Thoracic aorta (tissue), 2 donors: ENCODE measurements at places on chromosomes 2 and 18. TPM values are rescaled to one million over a fixed set of nuclear protein-coding genes. Genes with fewer than 3 reads are reported as not detected.
A peak's percentile ranks its signal among the peaks of the same experiment; 100 is the strongest.

The RAB27B gene
- 0.42 TPM for total RNA-seq

The EMILIN1 gene
- 309 TPM for total RNA-seq

The SPP2 gene
- not detected for total RNA-seq

The CENPA gene
- not detected for total RNA-seq

The DDX18 gene
- 46.4 TPM for total RNA-seq

- DNase-seq: no peak
- no peaks in the 10 kb centered on the region for H3K4me1 ChIP-seq
- H3K27me3 ChIP-seq: no peaks in the 10 kb centered on the region
- no peak overlapping the region for H3K4me3 ChIP-seq
Measured at GRCh38 chr2:76958749-76959148, 563.4 kb downstream of the LRRTM4 start.

- H3K4me3 ChIP-seq: no peak overlapping the region
- H3K27ac ChIP-seq: no peak overlapping the region
- no peaks in the 10 kb centered on the region for H3K4me1 ChIP-seq
- no peaks in the 10 kb centered on the region for H3K36me3 ChIP-seq
Measured at GRCh38 chr2:183375821-183376220, 251.6 kb downstream of the NUP35 start.

- no peak for DNase-seq
- no peaks in the 10 kb centered on the region for H3K36me3 ChIP-seq
- no peaks in the 10 kb centered on the region for H3K27me3 ChIP-seq
- no peaks in the 10 kb centered on the region for H3K4me1 ChIP-seq
- no peak overlapping the region for H3K4me3 ChIP-seq
Measured at GRCh38 chr2:133421516-133422324, 146.5 kb downstream of the NCKAP5 start.

GRCh38 chr18:59898093-59898492 is 1.7 kb upstream of the PMAIP1 start:
- no peak overlapping the region for H3K4me3 ChIP-seq
- H3K36me3 ChIP-seq: no peaks in the 10 kb centered on the region
- no peak overlapping the region for H3K27ac ChIP-seq
- peaks cover 24% of the 10 kb centered on the region for H3K4me1 ChIP-seq
- no peak for DNase-seq

- H3K36me3 ChIP-seq: no peaks in the 10 kb centered on the region
- no peak for DNase-seq
- H3K4me1 ChIP-seq: peaks cover 22% of the 10 kb centered on the region
- no peaks in the 10 kb centered on the region for H3K27me3 ChIP-seq
- peak within 1 kb of the TSS; percentile 65 for H3K4me3 ChIP-seq
Measured at GRCh38 chr2:3703236-3703756, at the start of gene DCDC2C. Gene DCDC2C (plus strand): TSS chr2:3703575. CDS start chr2:3703752, 177 bp downstream.

GRCh38 chr2:162545254-162545653 is 201.3 kb downstream of the GCA start:
- H3K36me3 ChIP-seq: no peaks in the 10 kb centered on the region
- no peaks in the 10 kb centered on the region for H3K4me1 ChIP-seq
- H3K4me3 ChIP-seq: no peak overlapping the region
- DNase-seq: no peak
- no peaks in the 10 kb centered on the region for H3K27me3 ChIP-seq

GRCh38 chr18:70423120-70423519 is 134.3 kb downstream of the SOCS6 start:
- H3K4me3 ChIP-seq: no peak overlapping the region
- no peaks in the 10 kb centered on the region for H3K36me3 ChIP-seq
- peaks cover 19% of the 10 kb centered on the region for H3K4me1 ChIP-seq
- no peak for DNase-seq
- no peak overlapping the region for H3K27ac ChIP-seq
